Activated B cell treated with CpG ODN at 0.5 μM for 24 hours (primary cell): ENCODE measurements at places on chromosomes 2 and 18. TPM values are rescaled to one million over a fixed set of nuclear protein-coding genes. Genes with fewer than 3 reads are reported as not detected.

- no peaks in the 10 kb centered on the region for H3K36me3 ChIP-seq
- DNase-seq, result no peak
- H3K4me3 ChIP-seq, result no peak overlapping the region
- peaks cover 9% of the 10 kb centered on the region for H3K4me1 ChIP-seq
- H3K27me3 ChIP-seq, result no peaks in the 10 kb centered on the region
Observed at GRCh38 chr2:190603374-190603773, 45.5 kb upstream of the NAB1 start.

- no peak overlapping the region for H3K4me3 ChIP-seq
- no peak for DNase-seq
- H3K36me3 ChIP-seq, result no peaks in the 10 kb centered on the region
- H3K4me1 ChIP-seq, result no peaks in the 10 kb centered on the region
Observed at GRCh38 chr2:222074674-222075073, 224.1 kb downstream of the PAX3 start.

- no peak overlapping the region for H3K4me3 ChIP-seq
Observed at GRCh38 chr2:61671561-61672315, 133.6 kb upstream of the XPO1 start.

- H3K36me3 ChIP-seq, result no peaks in the 10 kb centered on the region
- no peak overlapping the region for H3K27ac ChIP-seq
- no peak for DNase-seq
- peaks cover 21% of the 10 kb centered on the region for H3K4me1 ChIP-seq
Observed at GRCh38 chr2:11998218-11998617, 251.8 kb downstream of the LPIN1 start.

GRCh38 chr2:37417321-37417720, 72.9 kb downstream of the QPCT start:
- H3K27ac ChIP-seq, result no peak overlapping the region
- DNase-seq, result no peak
- no peaks in the 10 kb centered on the region for H3K27me3 ChIP-seq
- H3K36me3 ChIP-seq, result no peaks in the 10 kb centered on the region

The NETO1 gene
- 9.1 and 10.1 TPM in 2 replicates for total RNA-seq

The UGT1A4 gene
- not detected in 2 replicates for total RNA-seq

The WNT10A gene
- 26.9 and 31.8 TPM in 2 replicates for total RNA-seq
